ENCODE measurements at places on chromosomes 7 and 10.

- no peak for DNase-seq
Measured at GRCh38 chr7:106070201-106070551, 41.9 kb downstream of the SYPL1 start.

DNA sequence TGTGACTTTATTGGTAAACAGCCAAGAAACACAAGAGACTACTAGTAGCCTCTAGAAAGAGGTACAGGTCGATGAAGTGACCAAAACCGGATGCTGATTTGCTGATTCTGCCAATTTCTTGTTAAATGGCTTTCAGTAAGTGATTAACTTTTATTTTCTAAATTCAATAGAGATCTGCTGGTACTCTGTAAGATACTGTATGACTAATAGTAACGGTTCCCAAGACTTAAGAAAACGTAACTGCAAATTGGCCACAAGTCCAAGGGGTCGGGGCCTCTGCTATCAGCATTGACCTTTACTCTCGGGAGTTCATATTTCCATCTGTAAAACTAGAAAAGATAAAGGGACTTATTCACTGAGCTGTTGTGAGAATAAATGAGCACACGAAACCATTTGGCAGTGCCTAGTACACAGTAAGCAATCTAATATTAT lies 1.4 kb downstream of the FAM3C start:
- DNase-seq: no peak

DNA sequence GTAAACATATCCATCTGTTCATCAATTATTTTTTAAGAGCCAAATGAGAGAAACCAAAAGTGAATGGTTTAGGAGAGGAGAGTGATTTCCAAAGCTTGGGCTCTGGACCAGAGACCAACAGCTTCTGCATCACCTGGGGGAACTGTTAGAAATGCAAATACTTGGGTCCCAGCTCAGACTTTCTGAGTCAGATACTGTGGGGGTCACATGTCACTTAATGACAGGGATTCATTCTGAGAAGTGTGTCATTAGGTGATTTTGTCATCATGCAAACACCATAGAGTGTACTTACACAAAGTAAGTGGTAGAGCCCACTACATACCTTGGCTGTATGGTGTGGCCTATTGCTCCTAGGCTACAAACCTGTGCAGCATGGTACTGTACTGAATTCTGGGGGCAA lies 128.5 kb upstream of the PRR15 start:
- DNase-seq: no peak

GRCh38 chr10:103934308-103934707 lies 16.3 kb upstream of the STN1 start:
- no peak for DNase-seq

DNA sequence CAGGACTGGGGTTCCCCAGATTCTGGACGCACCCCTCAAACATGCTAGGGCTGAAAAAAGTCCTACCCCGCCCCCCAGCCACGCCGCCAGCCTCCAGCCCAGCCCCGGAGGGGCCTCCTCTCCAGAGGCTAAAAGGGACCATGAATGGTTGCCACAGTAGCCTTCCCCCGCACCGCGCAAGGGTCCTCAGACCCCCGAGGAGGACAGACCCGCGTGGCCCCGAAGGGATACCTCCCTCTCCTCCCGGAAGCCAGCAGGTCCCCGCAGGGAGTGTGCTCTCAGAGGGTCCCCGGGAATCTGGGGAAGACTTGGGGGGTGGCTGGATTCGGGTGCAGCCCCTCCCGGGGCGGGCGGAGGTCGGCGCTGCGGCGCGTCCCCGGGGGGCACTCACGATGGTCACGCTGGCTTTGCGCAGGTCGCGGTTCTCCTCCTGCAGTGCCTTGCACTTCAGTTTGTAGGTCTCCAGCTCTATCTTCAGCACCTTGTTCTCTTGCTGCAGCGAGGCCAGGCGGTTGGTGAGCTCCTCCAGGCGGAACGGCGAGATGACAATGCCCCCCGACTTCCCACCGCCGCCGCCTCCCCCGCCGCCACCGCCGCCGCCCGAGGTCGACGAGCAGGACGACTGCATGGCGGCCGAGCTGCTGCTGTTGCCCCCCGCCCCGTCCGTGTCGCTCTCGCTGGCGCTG lies 482 bp downstream of the CCDC6 start:
- no peak for DNase-seq

- no peak for DNase-seq
Measured at GRCh38 chr10:92298487-92298886, 7.5 kb downstream of the MARCHF5 start.

- DNase-seq: no peak
Measured at GRCh38 chr10:944034-944831, 12.7 kb upstream of the LARP4B start.

DNA sequence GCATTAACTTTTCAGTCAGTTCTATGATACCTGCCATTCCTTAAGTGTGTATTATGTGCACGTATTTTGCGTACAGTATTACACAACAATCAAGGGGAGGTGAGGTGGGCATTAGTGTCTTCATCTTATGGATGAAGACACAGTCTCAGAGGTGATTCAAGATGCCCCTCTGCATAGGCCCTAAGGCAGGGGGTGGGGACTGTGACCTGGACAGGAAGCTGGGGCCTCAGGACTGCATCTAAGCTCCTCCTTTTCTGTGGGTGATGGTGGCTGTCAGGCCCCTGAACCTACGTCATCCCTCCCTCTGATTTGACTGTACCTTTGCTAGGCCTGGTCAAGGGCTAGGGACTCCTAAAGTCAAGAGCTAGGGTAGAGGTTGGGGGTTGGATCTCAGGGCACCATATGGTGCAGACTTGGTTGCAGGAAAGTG lies 38.9 kb downstream of the HK1 start:
- DNase-seq: no peak

DNA sequence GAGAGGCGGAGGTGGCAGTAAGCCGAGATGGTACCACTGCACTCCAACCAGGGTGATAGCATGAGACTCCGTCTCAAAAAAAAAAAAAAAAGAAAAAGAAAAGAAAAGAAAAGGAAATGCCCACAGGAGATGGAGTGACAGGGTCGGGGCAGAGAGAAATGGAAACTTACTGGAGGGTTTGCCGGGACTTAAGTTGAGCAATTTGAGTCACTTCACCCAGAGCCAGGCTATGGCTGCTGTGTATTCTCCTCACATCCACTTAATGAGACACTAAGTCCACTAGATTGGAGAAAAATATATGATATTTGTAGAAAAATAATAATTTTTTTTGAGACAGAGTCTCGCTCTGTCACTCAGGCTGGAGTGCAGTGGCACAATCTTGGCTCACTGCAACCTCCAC lies 4.6 kb upstream of the PFKFB3 start:
- DNase-seq: no peak

DNA sequence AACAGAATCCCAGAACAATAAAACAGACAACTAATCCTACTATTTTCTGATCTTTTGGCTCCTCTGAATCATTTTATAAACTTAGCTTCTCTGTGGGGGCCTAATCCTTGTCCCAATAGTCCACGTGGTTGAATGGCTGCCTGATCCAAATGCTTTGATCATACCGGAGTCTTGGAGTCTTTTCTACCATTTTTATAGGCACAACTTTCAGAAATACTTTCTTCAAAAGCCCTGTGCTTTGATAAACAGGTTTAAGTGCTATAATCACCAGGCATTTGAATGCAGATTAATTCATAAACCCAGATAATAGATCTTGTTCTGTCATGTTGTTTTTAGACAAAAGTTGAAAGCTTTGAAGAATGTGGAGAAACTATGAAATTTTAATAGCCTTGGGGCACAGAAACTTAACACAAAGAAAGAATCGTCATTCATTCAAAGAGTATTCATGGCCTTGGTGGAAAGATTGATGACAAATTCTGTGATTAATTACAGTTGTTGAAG lies 163.7 kb downstream of the AHR start:
- DNase-seq: no peak

GRCh38 chr10:130418731-130419130 lies 282.5 kb downstream of the GLRX3 start:
- DNase-seq: no peak

DNA sequence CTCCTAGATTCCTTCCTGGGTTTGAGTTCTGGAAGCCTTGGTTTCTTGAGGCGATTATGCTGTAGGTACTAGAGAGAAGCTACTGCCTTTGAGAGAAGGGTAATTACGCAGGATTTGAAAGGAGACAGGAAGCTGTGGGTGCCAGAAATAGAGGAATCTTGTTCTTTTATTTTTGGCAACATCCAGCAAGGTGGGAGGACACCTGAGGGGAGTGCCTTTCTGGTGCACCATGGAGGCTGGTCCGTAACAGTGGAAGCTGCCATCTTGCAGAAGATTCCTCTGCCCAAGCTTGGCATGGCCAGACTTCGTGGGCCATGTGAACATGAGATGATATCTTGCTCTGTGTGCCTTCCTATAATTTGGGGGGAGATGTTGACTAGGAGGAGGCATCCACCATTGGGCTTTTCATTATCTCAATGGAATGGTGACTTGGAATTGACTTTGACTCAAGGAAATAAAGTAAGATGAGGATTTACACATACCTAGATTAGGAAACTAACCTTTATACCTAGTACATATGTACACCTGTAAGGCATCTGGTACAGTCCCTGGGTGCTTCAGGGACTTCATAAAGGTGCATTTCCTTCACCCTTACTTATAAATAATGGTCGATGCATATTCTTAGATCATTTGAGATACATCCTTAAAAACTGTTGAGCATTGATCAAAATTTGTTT lies 98.2 kb downstream of the PFKFB3 start:
- DNase-seq: no peak

GRCh38 chr7:112199035-112199655 lies 7.1 kb downstream of the DOCK4 start:
- no peak for DNase-seq

- DNase-seq: no peak
Measured at GRCh38 chr7:67343114-67343513, 346.5 kb downstream of the TYW1 start.

DNA sequence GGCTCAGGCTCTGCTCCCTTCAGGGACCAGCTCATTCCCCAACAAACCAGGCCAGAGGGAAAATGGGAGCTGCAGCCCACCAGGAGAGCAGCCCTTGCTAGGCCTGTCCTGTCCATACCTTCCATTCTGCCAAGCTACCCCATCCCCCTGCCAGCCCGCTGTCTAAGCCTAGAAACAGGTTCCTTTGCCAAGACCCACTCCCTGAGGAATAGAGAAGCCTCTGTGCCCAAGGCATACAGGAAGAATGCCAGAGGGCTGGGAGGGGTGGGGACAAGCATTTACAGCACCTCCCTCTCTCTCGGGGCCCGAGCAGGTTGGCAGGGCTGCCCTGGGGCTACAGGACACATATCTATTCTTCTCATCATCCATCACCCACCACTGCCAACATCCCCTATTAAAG lies 178.3 kb downstream of the GRID1 start:
- no peak for DNase-seq

GRCh38 chr10:44863344-44864047 lies 47.6 kb upstream of the TMEM72 start:
- DNase-seq: no peak

DNA sequence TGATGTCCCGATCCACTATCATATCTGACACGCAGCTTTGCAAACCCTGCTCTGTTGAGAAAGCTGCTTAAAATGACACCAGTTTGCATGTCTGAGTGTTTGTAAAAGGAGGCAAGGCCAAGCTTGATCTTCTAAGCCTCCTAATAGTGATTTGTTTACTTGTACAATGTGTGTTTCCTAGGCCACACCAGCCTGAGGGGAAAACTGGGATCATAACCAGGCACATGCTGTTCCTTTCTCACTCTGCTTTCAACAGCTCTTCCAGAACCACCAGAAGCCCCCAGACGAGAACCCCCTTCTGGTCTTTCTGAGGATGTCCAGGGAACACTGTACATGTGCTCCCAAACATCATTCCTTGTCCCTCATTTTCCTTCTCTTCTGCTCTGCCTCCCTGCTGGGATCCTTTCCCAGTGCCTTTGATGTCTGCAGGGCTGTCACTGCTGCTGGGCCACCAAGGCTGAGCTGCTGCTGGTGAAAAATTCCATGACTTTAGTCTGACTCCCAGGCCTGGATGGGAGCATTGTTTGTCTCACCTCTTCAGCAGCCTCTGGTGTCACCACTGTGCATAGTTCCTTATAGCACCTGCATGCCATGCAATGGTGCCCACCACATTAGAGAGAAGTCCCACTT lies 4.0 kb upstream of the LGI1 start:
- no peak for DNase-seq

- DNase-seq: no peak
Measured at GRCh38 chr7:36387435-36388231, 2.0 kb upstream of the ANLN start.

- no peak for DNase-seq
Measured at GRCh38 chr10:113235508-113235907, 285.5 kb downstream of the TCF7L2 start.
